ENCODE measurements at places on chromosomes 1 and 21.

DNA sequence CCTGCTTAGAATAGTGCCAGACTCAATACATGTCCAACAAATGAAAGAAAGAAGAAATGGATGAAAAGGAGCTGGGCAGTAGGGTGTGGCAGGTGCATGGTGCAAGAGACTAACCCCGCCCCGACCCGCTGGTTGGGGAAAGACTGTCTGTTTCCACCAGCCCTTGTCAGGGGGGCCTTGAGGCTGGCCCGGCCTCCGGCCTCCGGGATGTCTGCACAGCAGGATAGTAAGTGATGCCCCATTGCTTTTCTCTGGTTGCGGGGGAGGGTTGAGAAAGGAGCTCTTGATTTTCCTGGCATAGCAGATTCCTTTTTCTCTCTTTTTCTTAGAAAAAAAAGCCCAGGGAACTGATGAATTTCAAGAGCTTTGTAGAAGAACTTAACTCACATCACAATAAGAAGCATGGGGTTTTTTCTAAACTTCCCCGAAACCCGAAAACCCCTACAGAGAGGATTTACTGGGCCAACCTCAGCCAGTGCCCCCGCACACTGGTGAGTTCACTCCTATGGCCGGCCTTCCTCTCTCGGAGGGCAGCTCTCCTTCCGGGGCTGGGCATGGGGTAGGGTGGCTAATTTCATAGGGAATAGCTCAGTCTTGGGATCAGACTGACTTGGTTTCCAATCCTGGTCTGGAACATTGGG, 12.5 kb upstream of the TTC22 start:
- peak; percentile 37 for DNase-seq

DNA sequence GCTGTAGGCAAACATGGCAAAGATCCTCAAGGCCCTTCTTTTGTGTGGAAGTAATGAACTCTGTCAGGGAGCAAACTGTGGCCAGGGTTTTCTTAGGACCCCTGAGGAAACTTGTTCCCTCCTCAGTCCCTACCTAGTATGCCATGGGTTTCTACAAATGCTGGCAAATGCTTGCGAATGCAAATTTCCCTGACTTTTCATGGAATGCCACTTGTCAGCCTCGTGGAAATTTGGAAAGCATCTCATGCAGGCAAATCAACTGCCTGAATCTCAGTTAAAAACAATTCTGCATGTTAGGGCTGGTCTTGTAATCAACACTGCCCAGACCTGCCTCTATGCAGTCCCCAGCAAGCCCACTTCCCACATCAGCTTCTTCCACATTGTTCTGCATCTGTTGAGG, 334.9 kb upstream of the AJAP1 start:
- no peak for DNase-seq

- DNase-seq: no peak
Measured at GRCh38 chr1:94095744-94096469, 25.0 kb downstream of the ABCA4 start.

DNA sequence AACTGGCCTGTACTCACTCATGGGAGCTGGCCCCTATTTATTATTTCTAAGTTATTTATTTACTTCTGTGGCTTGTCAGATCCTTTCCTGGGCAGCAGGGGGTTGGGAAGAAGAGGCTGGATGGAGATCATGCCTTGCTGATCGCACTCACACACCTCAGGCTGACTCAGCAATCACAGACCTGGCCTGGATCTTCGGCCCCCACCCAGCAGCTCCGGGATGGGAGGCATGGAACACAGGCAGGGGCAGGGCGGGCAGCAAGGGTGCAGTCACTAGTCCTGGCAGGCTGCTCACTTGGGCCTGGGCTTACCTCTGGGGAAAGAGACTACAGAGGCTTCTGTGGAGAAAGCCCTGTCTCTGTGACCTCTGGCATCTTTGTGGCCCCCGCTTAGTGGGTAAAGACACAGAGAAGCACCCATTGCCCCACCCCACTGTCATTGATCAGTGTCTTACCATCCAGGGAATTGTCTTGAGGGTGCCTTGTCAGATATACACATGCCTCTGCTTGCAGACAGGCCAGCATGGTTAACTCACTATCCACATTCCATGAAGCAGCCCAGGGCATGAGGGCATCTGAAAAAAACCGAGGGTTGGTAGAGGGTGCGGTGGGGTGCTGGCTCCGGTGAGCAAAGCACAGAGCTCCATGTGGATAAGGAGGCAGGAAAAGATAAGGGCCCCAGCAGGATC, 3.7 kb downstream of the ARTN start:
- DNase-seq: no peak

- no peak for DNase-seq
Measured at GRCh38 chr1:28249866-28250295, 9.4 kb upstream of the SESN2 start.

DNA sequence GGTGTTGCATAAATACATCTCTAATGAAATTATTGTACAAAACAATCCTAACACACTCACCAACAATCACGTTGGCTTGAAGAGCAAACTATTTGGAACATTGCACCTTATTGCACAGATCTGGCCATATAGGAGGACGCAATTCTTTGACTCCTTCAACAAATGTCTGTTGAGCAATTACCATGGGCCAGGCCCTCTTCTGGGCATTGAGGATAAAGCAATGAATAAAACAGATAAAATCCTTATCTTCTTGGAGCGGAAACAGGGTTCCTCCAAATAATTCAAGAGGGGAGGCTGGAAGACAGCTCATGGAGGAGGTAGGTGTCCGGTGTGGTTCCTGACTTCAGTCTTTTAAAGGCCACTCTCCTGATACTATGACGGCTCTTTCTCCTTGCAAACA, 43.3 kb downstream of the PAX7 start:
- DNase-seq: no peak

DNA sequence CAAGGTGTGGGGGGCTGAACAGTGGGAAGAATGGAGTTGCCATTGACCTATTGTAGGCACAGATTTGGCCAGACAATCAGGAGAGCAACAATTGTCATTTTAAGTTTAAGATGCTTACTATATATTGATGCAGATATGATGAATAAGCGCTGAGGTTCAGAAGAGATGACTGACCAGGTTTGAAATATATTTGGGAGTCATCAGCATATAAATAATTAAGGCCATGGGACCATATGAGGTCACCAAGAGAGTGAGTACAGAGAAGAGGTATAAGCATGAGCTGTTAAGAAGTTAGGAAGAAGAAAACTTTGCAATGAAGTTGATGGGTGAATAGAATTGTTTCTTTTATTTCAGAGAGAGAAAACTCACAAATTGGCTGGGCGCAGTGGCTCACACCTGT, 4.5 kb upstream of the GADD45A start:
- DNase-seq: no peak

DNA sequence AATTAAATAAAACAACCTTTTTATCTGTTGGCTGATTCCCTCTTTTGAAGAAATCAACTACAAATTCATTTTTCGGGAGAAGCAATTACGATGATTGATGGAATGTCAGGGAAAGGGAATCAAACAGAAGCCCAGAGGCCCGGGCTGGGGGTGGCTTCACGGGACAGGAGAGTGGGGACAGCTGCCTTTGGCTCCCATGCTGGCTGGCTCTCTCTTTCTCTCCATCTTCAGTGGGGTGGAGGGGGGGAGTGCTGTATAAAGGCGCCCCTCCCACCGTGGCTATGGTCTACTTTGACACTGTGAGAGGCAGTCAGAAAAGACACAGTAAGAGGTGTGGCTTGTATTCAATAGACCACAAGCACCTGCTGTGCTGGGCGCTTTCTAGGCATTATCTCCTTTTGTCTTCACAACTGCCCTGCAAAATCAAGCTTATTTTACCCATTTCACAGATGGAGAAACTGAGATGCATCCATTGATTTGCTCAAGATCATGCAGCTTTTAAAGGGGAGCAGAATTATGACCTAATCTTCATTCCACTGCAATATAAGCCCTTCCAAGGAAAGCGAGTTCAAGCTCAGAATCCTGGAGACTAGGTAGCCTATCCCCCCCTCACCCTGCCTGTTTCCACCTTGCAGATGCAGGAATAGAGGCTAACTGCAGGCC, 92.9 kb downstream of the GRIK3 start:
- no peak for DNase-seq

DNA sequence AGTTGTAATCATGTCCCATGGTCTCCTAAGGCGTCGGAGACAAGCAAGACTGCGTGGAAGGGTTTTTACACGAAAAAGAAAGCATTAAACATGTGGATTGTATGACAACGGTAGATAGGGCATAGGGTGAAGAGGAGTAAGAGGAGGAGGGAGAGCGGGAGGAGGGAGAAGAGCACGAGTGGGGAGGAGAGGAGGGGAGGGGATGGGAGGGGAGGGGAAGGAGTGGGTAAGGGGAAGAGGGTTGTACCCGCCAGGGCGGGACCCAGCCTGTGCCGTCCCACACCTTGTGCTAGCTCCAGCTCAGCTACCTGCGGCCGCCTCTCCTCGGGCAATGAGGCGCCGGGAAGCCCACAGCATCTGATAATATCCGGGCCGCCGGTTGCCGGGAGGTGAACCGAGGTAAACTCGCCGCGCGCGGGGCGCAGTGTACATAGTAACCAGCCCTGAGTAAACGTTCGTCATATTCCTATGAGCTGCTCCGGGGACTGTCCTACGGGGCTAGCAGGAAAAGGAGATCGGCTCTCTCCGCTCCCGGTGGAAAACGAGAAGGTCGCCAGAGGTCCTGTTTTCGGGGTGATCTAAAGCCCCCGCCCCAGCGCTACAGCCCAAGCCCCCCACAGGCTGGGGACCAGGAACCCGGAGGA, 449 bp upstream of the RCAN3 start:
- peak; percentile 68 for DNase-seq

- no peak for DNase-seq
Measured at GRCh38 chr1:111520053-111520452, 16.6 kb upstream of the ADORA3 start.

GRCh38 chr1:33576821-33577599, 104.6 kb downstream of the ZSCAN20 start:
- peak; percentile 3 for DNase-seq

DNA sequence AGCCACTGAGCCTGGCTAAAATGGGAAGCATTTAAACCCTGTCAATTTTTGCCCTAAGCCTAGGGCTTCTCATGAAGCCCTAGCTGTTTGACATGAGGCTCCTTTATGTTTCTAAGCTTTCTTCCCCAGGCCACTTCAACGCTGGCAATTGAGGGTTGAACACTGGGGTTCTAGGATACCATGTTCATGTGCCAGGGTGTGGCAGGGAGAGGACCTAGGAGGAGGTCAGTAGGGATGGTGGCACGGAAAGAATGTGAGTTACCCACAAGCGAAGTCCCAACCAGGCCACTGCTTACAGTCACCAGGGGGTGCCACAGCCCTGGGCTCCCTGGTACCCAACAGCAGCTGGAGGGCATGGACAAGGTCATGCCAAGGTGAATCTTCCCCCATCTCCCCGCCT, 90.8 kb upstream of the AJAP1 start:
- no peak for DNase-seq

DNA sequence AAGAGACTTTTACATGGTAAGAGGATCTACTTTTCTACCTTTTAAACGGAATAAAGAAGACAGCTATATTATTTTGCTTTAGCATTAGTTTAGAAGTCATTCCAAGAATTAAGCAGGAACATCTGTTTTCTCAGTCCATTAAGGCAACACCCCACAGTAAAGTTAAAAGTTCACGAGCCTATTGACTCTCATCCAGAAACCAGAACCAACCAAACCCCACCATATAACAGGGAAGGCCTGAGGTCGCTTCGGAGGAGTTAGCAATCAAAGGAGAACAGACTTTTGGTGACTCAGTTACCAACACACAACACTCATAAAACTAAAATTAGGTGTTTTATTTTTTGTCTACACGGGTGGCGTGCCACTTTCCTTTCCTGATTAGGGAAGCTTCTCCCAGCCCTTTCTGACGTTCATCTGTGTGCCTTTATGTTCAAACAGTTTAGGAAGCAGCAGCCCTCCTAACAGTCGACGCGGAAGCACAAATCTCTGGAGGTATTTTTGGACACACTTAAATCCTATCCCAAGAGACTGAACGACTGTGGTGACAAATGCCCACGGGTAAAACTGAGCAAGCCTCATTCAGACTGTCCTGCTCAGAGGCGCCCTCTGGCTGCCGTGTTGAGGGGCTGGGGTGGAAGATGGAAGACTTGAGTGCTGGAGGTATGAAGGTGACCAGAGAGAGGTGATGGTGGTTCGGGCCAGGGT, 8.6 kb upstream of the PLA2G2C start:
- peak; percentile 72 for DNase-seq

DNA sequence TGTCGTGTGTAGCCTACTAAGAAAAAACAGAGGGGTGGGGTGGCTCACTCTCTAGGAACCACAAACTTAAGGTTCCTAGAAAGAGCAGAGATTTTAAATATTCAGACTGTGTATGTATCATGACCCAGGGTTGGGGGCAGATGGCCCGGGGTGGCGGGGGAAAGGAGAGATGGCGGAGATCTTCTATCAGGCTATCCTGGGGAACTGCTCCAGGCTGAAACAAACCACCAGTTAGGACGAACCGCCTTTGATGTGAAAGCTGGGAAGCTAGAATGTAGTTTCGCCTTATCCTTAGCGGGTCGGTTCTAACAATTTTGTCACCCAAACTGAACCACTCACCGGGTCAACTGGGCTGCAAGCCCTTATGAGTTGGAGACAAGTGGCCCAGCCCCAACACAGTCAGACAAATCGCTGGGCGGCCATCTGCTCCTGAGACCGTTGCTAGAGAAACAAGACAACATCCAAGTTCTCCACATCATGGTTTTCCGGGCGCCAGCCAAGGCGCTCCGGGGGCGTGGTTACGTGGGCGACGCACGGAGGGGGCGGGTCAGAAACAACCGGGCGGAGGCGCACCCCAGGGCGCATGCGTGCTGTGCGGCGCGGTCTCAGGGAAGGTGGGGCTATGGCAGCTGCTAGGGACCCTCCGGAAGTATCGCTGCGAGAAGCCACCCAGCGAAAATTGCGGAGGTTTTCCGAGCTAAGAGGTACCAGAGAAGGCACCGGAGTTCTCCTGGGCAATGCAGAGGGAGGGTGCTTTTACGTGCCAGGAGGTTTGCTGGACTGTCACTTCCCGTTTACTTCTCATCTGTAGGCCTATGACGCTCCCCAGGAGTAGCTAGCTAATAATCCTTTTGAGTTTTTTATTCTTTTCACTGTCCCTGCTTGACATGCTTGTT, at the start of the genes FPGT and LRRIQ3:
FPGT (plus strand) TSS at position 586 of the 896 bp plus-strand sequence; CDS start at position 623, 37 bp downstream.
LRRIQ3 (minus strand) TSS at position 520 of the 896 bp plus-strand sequence. CDS start 14,492 bp downstream, outside the sequence.
- peak; percentile 95 for DNase-seq

DNA sequence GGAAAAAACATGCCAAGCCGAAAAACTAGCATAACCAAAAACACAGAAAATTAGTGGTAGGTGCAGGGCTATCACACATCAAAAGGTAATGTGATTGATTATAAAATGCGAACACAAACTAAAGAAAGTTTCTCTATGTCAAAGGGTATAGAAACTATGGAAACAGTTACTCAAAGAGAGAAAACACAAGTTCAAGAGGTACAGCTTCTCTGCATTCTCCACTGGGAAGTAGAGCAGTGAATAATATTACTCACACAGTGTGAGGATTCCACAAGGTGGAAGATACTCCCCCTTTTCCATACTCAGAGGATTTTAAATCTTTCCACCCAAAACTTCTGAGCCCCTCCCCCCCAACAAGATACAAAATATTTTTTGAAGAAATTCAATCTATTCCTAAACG, 18.6 kb downstream of the AKT3 start:
- no peak for DNase-seq

DNA sequence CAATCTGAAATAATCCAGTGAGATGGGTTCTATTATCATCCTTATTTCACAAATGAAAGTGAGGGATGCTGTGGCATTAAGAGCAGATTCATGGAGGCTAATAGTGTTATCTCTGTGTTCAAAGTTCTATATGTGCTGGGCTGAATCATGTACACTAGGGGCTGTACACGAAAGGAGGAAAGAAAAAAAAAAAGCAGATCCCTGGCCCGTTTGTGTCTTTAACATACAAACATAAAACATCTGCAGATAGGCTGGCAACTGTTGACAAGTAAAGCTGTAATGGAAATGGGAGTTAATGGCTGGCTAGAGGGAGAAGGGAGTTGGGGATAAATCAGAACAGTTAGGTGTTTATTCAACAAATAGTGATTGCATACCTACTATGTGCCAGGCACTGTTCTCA, 3.1 kb downstream of the WNT2B start:
- no peak for DNase-seq

GRCh38 chr1:246781212-246781611, 57.0 kb downstream of the SCCPDH start:
- DNase-seq: no peak
